ENCODE measurements at places on chromosomes 6 and 20.

DNA sequence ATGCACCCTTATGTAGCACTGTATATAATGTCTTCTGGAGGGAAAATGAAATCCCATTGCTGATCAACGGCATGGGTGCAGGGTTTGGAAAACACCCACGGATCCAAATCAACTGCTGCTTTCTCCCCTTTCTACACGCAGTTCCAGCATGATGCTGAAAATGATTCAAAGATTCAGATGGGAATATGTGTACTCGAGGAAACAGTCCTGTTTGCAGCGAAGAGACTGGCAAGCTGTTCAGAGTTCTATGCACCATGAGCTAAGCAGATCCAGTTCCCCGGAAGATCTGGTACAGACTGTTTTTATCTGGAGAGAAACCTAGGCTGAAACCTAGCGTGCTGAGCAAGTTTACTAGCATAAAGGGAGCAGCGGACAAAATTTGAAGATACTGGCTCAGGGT, 47.9 kb upstream of the CDH4 start:
- DNase-seq: no peak

- DNase-seq: no peak
These were observed 57.7 kb upstream of the CD83 start for GRCh38 chr6:14059791-14060436.

GRCh38 chr6:138227316-138227781, 9.1 kb upstream of the PBOV1 start:
- DNase-seq: no peak

DNA sequence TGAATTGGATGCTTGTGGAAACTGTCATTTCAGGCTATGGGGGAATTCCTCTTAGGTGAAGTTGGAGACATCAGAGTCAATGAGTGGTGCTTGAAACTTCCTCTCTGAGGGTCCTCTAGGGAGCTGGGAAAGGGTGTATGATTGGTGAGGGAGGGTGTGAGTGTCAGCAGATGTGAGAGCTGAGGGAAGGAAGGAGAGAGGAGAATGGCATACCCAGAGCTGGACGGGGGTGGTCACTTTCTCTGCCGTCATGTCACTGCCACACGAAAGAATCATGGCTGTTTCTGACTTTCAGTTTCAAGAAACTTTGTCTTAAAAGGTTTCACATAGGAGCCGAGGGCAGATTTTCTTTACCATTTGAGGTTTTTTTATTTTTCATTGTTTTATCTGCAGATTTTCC, 50.3 kb downstream of the DEK start:
- DNase-seq: peak; percentile 7

DNA sequence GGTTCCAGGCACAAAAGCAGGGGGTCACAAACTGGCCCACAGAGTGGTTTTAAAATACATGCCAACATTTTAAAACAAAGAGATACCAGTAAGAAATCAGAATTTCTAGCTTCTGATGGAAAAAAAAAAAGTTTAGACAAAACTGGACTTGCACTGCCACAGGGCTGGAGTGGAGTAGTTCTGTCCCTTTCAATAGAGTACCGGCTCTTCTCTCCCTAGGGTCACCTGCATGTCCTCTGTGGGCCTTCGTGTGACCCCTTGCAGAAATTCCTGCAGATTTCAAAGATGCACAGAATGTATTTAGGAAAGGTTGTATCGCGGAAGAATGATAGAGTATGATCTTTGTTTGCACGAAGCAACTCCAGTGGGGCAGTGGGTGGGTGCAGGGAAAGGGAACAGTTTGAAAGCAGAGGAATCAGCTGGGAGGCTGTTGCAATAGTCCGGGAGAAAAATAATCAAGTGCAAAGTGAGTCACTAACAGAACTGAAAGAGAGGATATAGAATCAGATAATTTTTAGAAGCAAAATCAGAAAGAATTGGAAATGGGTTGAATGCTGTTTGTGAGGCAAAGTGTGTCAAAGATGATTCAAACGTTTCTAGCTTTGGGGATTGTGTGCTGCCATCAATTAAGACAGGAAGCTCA, 97.3 kb upstream of the STXBP5 start:
- no peak for DNase-seq

GRCh38 chr6:130111031-130111430, 92.7 kb downstream of the L3MBTL3 start:
- DNase-seq: no peak

DNA sequence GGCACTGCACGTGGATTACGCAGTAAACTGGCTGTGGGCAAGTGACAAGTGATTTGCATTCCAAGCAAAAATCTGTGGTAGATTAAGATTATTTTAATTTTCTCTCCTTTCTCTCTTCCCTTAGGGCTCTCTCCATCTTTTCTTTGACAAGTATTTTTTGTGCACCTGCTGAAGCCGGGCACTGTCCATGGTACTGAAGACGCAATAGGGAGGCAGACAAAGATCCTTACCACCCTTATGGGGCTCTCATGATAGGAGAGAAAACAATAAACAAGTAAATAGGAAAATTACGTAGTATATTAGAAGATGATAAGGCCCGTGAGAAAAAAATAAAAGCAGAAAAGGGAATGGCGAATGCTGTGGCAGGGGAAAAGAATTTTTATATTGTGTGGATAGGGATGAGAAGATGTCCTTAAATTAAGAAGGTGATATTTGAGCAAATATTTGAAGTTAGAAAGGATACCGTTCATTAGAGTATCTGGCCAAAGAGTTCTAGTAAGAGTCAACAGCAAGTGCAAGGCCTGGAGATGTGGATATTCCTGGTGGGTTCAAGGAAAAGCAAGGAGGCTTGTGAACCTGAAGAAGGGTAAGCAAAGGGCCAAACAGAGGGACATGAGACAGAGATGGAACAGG, 146.0 kb downstream of the LAMP5 start:
- no peak for DNase-seq

GRCh38 chr20:36255445-36255844, 19.2 kb downstream of the AAR2 start:
- no peak for DNase-seq

DNA sequence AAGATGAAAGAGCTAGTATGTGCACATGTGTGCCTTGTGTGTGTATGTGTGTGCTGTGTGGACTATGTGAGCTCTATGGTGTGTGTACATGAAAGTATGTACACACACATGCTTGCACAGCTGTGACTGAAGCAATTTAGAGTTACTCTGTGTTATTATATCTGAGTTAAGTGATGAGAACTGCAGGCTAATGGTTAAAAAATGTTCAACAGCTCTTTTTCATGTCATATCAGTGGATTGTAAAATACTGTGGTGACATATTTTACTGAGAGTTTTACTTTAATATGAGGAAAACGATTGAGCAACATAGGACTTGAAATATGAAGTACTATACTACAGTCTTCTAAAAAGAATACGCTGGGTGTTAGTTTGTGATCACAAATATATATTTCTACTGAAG, 195.7 kb upstream of the KCNK16 start:
- no peak for DNase-seq

DNA sequence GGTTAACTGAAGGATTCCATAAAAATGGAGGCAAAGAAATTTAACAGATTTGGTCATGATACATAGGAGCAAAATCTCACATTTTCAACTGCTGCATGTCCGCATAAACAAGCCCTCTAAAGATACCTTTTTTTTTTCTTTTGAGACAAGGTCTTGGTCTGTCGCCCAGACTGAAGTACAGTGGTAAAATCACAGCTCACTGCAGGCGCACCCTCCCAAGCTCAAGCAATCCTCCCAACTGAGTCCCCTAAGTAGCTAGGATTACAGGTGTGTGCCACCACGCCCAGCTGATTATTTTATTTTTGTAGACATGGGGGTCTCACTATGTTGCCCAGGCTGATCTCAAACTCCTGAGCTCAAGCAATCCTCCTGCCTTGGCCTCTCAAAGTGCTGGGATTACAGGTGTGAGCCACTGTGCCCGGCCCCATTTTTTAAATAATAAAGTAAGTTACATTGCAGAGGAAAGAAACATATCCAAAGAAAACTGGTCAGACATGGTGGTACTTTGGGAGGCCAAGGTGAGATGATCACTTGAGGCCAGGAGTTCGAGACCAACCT, 13.7 kb downstream of the MDN1 start:
- DNase-seq: no peak

DNA sequence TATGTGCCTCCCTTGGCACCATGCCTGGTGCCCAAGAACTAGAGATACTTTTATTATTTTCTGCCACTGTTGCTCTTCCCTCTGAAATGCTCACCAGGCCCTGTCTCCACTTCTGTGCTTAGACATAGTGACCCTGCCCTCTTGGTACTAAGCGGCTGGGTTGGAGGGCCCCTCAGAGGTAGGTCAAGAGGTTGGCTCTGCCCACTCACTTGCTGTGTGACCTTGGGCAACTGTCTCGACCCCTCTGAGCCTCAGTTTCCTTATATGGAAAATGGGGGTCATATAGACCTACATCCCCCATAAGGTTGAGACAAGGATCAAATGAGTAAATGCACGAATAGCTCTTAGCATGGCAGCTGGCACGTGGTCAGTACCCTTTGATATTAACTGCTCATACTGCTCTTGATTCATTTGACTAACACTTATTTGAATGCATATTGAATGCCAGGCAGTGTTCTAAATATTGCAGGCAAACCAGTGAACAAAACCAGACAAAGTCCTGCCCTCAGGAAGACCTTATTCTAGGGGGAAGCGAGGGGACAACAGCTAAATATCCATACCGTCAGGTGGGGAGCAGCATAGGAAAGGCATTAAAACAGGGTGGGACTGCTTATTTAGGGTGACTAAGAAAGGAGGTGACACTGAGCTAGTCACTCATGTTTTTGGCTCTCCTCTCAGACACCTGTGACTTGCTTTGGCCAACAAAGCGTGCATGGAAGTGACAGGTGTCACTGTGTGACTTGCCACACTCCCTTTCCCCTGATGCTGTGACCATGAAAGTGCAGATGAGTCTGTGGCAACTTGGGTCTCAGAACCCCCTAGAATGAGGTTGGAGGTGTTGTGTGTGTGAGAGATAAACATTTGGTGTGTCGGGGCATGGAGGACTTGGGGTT, 14.3 kb upstream of the SPO11 start:
- DNase-seq: no peak

DNA sequence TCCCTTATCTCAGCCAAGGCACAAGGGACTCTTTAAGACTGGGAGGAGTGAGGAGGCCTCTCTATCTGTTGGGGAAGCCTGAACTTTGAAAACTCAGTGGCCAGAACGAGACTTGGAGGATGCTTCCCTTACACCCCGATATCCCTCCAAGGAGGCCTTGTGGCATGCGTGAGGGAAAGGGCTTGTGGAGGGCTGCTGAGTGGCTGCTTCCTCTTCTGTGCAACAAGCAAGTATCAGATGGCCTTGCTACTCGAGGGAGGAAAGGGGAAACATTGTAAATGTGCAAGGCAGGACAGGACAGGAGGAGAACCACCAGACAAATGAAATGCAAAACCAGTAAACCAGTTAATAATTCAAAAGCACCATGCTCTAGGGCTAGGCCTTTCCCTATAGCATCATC, 306.5 kb upstream of the MAP3K7 start:
- no peak for DNase-seq

DNA sequence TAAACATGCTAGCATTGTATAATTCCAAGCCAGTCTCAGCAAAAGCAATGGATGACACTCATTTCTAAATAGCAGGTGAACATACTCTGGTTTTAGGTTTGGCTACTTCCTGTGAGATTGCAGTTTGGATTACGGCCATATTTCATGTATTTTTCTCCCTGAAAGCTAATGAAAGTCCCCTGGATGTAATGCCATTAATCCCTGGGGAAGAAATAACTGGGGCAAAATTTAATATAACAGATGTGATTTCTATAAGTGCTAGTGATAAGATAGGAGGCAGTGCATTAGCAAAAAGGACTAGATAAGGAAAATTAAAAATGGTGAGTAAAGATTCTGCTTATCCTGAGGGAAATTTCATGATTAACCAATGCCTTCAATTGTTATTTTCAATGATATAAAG, 238.2 kb downstream of the ADGRB3 start:
- no peak for DNase-seq

- no peak for DNase-seq
These were observed 29.4 kb upstream of the MAFB start for GRCh38 chr20:40718214-40718977.

DNA sequence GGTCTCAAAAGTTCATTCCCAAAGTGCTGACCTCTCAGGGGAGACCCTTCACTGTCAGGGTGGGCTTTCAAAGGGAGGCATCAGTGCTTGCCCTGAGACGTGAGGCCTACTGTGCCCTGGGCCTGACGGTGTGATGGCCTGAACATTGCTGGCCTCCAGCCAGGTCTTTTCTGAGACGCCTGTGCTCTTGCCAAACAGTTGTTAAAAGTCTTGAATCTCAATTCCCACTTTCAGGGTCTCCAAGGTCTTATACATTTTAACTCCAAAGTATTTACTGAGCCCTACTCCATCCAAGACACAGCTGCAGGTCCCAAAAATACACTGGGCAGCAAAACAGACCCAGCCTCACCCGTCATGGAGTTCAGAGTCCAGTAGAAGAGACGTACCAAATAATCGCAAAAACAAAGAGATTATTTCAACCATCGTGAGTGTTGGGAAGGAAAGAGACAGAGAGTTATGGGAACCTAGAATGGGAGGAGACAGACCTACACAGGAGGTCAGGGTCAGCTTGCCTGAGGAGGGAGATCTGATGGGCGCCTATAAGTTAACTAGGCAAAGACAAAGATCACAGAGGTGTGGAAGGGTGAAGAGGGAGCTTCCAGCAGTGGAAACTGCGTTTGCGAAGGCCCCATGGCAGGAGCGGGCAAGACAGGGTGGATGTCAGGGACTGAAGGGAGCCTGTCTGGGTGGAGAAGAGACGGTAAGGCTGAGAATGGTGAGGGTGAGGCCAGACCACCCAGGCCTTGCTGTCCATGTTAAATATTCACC, 446.3 kb downstream of the PREX1 start:
- no peak for DNase-seq

GRCh38 chr20:18541741-18542140, 25.5 kb upstream of the SMIM26 start:
- no peak for DNase-seq
